Left kidney (tissue), 8 donors: ENCODE measurements at places on chromosomes 1 and 21. TPM values are rescaled to one million over a fixed set of nuclear protein-coding genes. Genes with fewer than 3 reads are reported as not detected.

Gene TIAM1
- polyA plus RNA-seq, result 18.1 TPM

Gene FAM177B
- polyA plus RNA-seq, result not detected

Gene PGLYRP4
- polyA plus RNA-seq, result not detected

Gene CACHD1
- polyA plus RNA-seq, result 68.0 TPM

Gene MAP1LC3C
- polyA plus RNA-seq, result 1.2 TPM

Gene AADACL4
- 1.8 TPM for polyA plus RNA-seq

Gene FCER1A
- 0.37 TPM for polyA plus RNA-seq

Gene SPATA46
- 2.2 TPM for polyA plus RNA-seq

Gene ASAP3
- polyA plus RNA-seq, result 40.1 TPM

Gene WNT3A
- 0.07 TPM for polyA plus RNA-seq

Gene C1orf87
- polyA plus RNA-seq, result 0.28 TPM

Gene MPL
- polyA plus RNA-seq, result 0.83 TPM

Gene RXRG
- 3.3 TPM for polyA plus RNA-seq

Gene SELP
- 4.4 TPM for polyA plus RNA-seq

Gene RNF2
- 57.3 TPM for polyA plus RNA-seq

Gene GJA9
- polyA plus RNA-seq, result 0.76 TPM

Gene IL24
- polyA plus RNA-seq, result 0.23 TPM

Gene CD247
- 0.42 TPM for polyA plus RNA-seq

Gene CHIT1
- polyA plus RNA-seq, result 0.10 TPM

Gene MCOLN2
- polyA plus RNA-seq, result 1.5 TPM

Gene HJV
- polyA plus RNA-seq, result 0.13 TPM

Gene LZIC
- 77.7 TPM for polyA plus RNA-seq

Gene KAZN
- polyA plus RNA-seq, result 35.2 TPM

Gene RGS13
- not detected for polyA plus RNA-seq

Gene RAP1GAP
- 20.2 TPM for polyA plus RNA-seq

Gene DENND2C
- polyA plus RNA-seq, result 5.4 TPM

Gene AUNIP
- polyA plus RNA-seq, result 3.4 TPM

Gene SFN
- 0.55 TPM for polyA plus RNA-seq

Gene KLHDC9
- 15.0 TPM for polyA plus RNA-seq

Gene HCN3
- polyA plus RNA-seq, result 13.9 TPM

Gene NBPF8
- 23.2 TPM for polyA plus RNA-seq

Gene S100A9
- polyA plus RNA-seq, result 6.2 TPM

Gene FCER1G
- polyA plus RNA-seq, result 10.8 TPM

Gene PIK3CD
- 7.0 TPM for polyA plus RNA-seq

Gene PRR9
- not detected for polyA plus RNA-seq

Gene GALE
- 32.2 TPM for polyA plus RNA-seq

Gene FALEC
- polyA plus RNA-seq, result 0.83 TPM

Gene NR0B2
- polyA plus RNA-seq, result 1.00 TPM

Gene TMEM61
- 0.83 TPM for polyA plus RNA-seq

Gene TNNT2
- 56.4 TPM for polyA plus RNA-seq

Gene CELA2B
- polyA plus RNA-seq, result 0.43 TPM

Gene SPRR3
- not detected for polyA plus RNA-seq

Gene MXRA8
- polyA plus RNA-seq, result 147 TPM

Gene PTGFR
- 0.25 TPM for polyA plus RNA-seq

Gene ALX3
- polyA plus RNA-seq, result not detected

Gene BLACAT1
- 3.6 TPM for polyA plus RNA-seq

Gene HPDL
- polyA plus RNA-seq, result 3.0 TPM
